Thyroid gland (tissue), 4 donors: ENCODE measurements at places on chromosomes 1 and 21. TPM values are rescaled to one million over a fixed set of nuclear protein-coding genes. Genes with fewer than 3 reads are reported as not detected.

- DNase-seq: no peak
These were observed 692.4 kb downstream of the KCNT2 start for GRCh38 chr1:195915826-195916225.

- DNase-seq: no peak
These were observed 77.5 kb downstream of the OMA1 start for GRCh38 chr1:58469016-58469415.

The C1QB gene
- total RNA-seq: 115 TPM

DNA sequence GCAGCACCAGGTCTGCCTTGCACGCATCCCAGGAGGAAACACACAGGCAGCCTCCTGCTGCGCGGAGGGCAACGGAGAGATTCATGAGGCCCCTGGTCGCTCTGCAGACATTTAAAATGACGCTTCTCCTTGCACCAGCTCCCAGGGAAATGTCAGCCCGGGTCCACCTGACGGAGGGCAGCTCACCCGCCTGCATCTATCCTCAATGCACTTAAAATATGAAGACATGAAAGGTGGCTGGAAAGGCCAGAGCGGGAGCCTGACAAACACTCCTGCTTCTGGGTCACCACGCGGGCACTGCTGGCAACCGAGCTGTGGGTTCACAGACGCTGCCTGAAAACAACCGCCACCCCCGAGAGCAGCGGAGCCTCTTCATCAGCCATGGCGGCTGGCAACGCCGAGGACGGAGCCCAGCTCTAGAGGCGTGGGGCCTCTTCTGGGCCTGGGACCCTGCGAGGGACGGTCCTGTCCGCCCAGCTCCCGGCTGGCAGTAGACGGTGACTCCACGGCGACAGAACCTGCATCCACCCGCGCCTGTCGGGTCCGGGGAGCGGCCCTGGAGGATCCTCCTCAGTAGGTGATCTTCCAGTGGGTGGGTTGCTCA, 22.7 kb downstream of the POFUT2 start:
- no peak for DNase-seq

GRCh38 chr1:145955436-145955835, 2.4 kb downstream of the LIX1L start:
- DNase-seq: no peak

DNA sequence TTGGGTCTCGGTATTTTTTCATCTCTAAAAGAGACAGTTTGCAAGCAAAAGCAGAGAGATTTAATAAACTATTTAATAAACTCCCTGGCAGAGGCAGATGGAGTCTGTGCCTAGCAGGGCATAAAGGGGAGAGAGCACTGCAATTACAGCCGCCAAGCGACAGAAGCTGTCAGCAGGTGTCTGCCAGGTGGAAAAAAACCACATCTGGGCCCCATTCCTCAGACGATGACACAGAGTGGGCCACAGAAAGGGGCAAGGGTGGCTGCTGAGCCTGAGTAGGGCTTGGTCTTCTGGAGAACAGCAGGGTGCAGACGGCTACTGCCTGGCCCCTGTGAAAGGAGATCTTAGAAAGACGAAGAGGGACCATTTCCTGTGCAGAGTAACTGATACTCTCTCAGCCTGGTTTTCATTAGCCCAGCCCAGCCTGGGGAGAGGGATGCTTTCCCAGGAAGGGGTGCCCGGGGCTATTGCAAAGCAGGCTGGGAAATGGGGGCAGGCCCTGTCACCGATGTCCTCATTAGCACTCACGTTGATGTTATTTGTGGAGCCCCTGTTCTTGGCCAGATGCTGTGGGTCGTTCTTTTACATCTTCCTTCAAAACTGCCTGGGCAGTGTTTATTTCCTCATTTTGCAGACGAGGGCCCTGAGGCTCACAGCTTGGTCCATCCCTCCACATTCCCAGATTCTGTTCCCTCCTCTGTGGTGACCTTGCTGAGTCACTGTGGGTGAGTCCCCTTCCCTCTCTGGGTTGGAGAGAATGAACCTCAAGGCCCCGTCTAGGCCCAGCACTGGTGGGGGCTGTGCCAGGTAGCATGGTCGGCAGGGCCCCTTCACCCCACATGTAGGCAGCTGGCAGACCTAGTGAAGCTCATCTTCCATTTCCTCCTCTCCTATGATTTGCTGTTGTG, 472.7 kb downstream of the PTPRU start:
- no peak for DNase-seq
